ENCODE measurements at places on chromosomes 7 and 10.

- no peak for DNase-seq
Measured at GRCh38 chr10:112741830-112742402, 208.1 kb upstream of the TCF7L2 start.

GRCh38 chr10:35336921-35337823 lies 863 bp downstream of the CCNY start:
- DNase-seq: no peak

DNA sequence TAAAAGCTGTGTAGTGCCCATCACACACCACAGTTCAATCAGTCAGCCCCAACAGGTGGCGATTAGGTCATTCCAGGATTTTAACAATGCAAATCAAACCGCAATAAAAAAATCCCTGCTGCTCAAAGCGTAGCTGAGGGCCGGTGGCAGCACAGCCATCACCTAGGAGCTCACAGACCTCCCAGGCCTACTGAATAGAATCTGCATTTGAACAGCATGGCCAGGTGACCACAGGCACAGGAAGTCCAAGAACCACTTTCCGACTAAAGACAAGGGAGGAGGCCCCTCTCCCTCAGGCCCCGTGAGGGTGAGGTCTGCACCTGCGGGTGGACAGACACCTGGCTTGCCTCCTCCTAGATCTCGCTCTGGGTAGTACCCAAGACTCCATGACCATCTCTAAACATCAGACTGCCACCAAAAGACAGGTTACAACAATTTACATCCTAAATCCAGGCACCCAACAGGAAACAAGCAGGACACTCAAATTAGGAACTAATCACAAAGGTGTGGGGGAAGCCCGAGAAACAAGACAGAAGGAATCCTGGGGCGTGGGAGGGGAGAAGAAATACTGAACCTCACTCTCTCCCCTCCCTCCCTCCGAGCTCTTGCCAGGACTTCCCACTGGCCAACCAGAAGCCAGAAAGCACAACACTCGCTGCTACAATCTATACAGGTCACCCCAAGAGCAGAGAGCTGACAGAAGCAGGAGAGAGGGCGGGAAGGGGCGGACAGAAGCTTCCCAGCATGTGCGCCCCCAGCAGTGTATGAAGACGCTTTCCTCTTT lies 19.2 kb downstream of the GNA12 start:
- DNase-seq: no peak

- no peak for DNase-seq
Measured at GRCh38 chr10:125063256-125063925, 97.0 kb downstream of the CTBP2 start.

DNA sequence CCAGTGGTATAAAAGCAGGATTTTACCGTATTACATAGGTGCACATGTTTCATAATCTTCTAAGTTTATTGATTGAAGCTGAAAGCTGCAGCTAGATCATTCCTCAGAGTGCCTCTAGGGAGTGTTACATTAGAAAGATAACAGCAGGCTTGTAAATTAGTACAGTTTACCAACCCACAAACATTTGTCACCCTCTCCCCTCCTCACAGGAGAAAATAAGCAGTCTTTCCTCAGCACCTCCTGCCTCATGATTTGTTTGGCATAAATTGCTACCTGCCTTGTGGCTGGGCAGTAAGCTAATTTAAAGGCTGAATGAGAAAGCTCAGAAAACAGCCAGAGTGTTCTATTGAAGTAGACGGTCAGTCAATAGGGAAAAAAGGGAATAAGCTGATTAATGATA lies 74.2 kb downstream of the NXPH1 start:
- DNase-seq: no peak

GRCh38 chr10:91567815-91568214 lies 65.1 kb downstream of the PPP1R3C start:
- peak; percentile 33 for DNase-seq

- DNase-seq: peak; percentile 37
Measured at GRCh38 chr7:41855798-41856197, 152.9 kb upstream of the INHBA start.

DNA sequence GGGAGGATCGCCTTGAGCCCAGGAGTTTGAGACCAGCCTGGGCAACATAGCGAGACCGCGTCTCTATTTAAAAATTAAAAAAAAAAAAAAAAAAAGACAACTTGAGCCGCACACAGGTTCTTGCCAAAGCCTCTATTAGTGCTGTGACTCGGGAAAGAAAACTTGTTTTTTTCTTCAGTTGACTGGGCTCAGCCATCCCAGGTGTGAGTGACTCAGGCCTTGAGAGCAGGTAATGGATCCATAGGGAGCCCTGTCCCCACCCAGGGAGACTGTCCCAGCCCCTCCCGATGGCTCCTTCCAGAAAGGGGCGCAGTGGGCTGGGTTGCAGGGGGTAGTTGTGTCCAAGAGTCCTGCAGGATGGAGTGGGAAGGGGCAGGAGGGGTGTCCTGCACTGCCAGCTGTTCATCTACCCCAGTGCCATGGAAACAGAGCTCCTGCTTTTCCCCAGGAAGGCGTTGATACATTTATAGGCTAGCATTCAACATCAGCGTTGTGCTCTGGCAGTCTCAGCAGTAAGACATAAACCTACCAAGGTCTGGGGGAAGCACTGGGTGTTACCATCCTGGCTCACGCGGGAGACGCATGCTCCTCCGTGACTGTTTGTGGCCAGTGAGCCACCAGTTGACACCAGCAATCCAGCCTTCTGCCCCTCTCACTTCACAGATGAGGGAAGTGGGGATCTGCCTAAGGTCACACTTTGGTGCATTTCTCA lies 126.6 kb downstream of the CUX1 start:
- no peak for DNase-seq
